CD4-positive, alpha-beta T cell treated with Interleukin-4 for 4 hours (primary cell): ENCODE measurements at places on chromosomes 11 and 22.

DNA sequence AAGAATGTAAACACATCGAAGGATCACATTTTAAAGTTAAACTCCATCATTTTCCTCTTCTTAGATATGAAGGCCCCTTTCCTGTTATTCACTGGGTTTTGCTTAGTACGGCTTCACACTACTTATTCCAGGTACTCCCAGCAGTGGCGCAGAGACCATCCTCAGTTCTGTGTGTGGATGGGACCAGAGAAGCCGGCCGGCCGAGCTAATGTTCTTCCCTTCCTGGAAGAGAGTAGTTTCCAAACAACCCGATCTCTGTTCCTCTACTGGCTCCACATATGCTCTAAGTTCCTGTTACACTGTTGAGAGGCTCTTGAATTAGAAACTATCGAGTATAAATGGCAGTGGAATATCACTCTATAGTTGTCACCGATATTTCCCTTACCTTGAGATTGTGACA is 684 bp upstream of the NFRKB start:
- DNase-seq = no peak

GRCh38 chr11:128621601-128622501 is 34.5 kb upstream of the ETS1 start:
- no peak for DNase-seq

- no peak for DNase-seq
These were observed 150.4 kb downstream of the WNT7B start for GRCh38 chr22:45826520-45826919.

- no peak for DNase-seq
These were observed 340.3 kb upstream of the DDI1 start for GRCh38 chr11:103696123-103696522.

DNA sequence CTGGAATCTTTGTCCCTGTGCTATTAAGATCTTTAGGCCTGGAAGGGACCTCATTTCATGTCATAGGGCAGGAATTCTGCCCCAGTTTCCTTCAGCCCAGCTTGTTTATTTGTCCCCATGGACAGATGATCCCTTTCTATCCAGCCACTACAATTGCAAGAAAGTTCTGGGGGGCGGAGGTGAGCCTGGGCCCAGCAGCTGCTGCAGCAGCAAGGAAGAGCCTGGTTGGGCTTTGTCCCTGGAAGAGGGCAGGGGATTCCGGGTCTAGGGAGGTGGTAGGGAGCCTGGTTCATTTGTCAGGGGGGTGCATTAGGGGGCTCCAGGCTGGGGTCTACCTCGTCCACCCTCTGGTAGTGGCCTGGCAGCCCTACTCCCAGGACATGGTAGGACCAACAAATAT is 16.4 kb upstream of the CACNA1I start:
- no peak for DNase-seq

DNA sequence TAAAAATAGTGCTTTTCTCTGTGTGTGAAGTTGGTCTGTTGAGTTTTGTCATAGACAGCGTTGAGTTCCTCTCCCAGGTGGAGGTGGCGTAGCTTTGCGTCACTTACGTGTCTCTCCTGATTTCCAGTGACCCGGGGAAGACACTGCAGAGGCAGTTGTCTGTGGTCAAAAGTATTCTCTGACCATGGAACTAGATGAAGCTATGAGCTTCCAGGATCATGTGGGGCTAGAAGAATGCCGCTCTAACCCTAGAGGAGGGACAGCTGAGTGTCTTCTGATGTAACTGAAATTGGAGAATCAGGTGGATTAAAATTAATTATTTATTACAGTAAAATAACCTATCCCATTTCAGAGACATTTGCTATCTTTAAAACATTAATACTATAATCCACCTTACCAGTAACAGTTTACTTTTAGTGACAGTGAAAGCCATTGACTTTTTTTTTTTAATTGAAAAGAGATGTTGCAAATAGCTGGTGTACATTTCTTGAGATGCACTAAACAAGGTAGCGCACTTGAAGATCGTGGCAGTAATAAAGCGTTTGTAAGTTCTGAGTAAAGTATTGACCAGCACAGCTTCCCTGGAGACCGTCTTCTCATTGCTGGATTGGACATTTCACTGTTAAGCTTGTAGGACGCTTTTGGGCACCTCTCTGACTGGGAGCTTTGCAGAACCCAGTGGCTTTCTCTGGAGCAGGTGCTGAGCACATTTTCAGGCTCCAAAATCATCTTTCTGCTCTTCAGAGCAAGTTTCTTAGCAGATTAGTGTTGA is 9.7 kb downstream of the CAT start:
- no peak for DNase-seq

DNA sequence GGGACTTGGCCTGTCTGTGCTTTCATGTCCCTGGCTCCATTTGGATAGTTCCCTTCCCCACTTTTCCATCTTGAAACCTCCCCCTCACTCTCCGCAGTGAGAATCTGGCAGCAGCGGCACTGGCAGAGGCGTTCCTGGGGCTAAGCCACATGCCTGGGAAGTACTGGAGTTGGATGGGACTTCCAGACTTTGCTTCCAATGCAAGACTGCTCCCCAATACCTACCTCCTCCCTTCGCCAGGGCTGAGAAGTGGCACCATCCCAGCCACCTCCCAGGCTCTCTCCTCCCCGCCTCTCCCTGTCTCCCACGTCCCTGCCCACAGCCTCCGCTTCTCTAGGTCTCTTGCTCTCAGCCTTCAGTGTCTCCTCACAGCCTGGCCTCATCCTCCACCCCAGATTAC is 16.6 kb downstream of the TST start:
- DNase-seq = no peak

DNA sequence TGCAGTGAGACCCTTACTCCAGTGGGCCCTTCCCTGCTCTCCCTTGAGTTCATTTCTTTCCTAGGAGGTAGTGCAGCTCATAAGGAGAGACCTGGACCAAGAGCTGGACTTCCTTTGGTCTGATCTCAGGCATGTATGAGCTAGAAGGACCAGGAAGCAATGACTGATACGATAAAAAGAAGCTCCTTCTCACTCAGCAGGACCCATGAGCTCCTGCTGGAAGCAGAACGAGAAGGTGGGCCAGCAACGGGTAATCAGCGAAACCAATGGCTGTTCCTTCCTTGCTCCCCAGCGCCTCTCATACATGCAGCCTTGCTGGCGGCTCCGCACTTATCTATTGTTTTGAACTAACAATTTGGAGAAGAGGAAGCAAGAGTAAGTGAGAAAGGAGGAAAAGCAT is 56.8 kb downstream of the RPUSD4 start:
- no peak for DNase-seq

DNA sequence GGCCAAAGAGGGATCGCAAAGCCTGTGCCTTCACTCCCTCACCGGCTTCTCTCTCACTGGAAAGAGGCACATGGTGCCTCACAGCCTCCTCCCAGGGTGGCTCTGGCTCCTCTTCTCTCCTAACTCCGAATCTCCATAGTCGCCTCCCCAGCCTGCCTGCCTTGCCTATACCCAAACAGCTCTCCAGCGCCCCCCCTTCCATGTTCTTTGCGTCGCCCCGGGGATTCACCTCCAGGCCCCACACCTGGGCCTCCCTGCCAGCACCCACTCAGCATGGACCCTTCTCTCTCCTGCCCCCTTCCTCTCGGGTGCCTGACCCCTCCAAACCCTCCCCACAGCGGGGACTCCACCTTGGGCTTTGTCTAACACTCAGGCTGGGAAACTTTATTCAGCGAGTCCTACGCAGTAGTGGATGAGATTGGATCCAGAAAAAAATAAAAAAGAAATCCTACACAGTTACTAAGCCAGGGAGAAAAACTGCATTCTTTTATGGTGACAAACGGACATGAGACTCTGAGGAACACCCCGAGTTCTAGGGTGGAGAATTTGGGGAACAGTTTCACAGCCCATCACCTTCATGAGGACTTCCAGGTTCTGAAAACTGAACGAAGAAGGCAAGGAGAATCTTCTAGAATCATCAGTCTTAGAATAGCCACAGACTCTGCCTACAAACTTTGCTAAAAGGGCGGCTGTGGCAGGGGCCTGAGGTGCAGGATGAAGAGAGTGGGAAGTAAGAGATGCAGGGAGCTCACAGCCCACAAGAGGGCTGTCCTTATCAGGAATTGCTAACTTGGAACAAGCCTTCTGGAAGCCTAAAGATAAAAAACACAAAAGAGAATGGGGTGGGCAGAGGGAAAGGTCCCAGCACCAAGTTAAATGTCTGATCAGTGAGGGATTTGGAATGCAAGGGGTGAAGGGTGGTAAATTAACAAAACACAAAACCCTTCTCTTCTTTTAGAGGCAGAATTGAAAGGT is 5.3 kb downstream of the PPM1F start:
- DNase-seq = no peak
